Activated CD4-positive, CD25-positive, alpha-beta regulatory T cell treated with anti-CD3 and anti-CD28 coated beads, Interleukin-2, amount 50 U/mL, for 16 hours (primary cell): ENCODE measurements at places on chromosomes 13 and 19.

- DNase-seq: no peak
Measured at GRCh38 chr19:55902080-55902751, 29.9 kb downstream of the NLRP13 start.

DNA sequence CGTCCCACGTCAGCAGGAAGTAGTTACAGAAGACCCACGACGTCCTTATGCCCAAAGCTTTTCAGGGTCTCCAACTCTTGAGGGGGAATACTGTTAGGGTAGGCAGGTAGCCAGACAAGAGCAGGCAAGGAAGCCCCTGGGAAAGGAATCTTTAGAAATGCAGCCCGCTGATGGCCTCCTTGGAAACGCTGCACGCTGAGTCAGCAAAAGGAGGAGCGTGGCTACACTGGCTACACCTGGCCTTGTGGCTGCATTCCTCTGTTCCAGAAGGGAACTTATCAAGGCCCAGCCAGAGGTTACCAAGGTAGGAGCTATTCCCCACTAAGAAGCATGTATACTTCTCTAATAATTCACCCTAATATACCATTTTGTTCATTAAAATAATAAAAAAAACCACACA lies 2.0 kb downstream of the ERVV-1 start:
- no peak for DNase-seq

DNA sequence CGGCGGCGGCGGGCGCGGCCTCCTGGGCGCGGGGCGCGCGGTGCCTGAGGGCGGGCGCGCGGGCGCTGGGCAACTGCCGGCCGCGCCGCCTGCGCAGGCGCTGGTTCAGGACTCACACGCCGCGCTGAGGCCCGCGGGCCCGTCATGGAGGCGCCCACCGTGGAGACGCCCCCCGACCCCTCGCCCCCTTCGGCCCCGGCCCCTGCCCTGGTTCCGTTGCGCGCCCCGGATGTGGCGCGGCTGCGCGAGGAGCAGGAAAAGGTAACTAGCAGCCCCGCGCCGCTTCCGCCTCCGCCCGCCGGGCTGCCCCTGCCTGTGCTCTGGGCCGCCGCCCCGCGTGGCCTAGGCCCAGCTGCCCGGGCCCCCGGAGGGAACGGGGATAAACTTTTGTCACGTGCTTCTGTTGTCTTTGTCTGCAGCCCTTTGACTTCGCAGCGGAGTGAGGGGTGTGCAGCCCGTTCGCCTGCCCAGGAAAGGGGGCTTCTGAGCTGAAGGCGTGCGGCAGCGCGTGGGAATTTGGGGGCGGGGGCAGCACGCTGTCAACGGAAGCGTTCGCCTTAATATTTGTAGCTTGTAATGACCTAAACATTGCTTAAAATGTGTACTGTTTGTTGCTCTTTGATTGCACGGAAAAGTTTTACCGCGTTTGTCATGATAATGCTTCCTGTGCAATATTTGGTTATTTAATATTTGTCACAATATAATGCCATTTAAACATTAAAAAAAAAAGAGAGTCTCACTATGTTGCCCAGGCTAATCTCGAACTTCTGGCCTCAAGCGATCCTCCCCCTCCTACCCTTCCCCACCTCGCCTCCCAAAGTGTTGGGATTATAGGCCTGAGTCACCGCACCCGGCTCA lies 594 bp downstream of the URI1 start:
- peak; percentile 43 for DNase-seq

DNA sequence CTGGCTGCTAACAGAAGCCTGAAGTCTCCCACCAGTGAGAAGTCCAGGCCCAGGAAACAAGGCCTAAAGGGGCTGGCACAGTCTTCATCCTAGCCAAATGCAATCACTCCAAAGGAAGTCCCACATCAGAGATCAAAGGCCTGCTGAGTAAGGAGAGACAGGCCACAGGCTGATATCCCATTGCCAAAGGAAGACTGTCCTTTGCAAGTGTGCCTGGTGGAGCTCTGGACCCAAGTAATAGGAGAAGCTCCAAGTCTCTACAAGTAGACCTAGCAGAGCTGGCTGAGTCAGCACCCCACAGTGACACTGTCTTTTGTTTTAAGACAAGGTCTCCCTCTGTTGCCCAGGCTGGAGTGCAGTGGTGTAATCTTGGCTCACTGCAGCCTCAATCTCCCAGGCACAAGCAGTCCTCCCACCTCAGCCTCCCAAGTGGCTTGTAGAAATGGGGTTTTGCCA lies 4.5 kb downstream of the DBP start:
- DNase-seq: no peak

GRCh38 chr13:29569253-29570050 lies 26.0 kb downstream of the SLC7A1 start:
- no peak for DNase-seq

DNA sequence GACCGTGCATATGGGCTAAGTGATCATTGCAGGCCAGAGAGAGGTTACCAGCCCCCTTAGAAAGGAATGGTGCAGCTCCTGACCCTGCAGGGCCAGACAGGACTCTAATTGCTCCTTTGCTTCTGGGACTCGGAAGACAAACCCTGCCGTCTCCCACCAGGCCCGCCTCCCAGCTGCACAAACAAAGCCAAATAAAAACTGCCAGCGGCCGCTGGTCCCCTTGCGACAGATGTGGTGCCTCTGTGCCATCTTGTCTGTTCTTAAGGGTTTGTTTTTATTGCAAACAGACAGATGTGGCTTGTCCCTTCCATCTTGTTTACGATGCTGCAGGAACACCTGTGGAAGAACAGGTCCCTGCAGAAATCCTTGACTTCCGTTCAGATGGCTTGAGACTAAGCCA lies 434.4 kb upstream of the TSHZ3 start:
- no peak for DNase-seq

- no peak for DNase-seq
Measured at GRCh38 chr13:43170506-43170905, 147.1 kb downstream of the DNAJC15 start.

DNA sequence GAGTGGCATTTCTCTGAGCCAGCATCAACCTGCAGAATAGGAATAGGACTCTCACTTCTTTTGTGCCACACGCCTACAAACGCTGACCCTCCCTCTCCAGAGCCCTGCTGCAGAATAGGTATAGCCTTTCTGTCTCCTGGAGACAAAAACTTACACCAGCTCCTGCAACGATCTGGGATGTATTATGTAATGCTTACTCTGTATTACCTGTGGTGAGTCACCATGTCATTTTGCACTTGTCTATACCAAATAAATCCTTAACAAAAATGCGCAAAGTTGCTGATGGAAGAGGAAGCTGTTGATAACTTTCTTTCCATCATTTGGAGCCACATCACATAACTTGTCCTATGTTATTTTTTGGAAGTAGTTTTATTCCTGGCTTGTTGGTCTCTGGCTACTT lies 155.8 kb upstream of the FNDC3A start:
- no peak for DNase-seq

- no peak for DNase-seq
Measured at GRCh38 chr13:34591900-34592529, 350.1 kb upstream of the NBEA start.

- DNase-seq: no peak
Measured at GRCh38 chr19:17323300-17323963, 11.2 kb downstream of the ANO8 start.

GRCh38 chr13:91178099-91178498 lies 169.4 kb upstream of the MIR17HG start:
- no peak for DNase-seq

- DNase-seq: peak; percentile 15
Measured at GRCh38 chr19:33134571-33135041, 2.7 kb downstream of the WDR88 start.

DNA sequence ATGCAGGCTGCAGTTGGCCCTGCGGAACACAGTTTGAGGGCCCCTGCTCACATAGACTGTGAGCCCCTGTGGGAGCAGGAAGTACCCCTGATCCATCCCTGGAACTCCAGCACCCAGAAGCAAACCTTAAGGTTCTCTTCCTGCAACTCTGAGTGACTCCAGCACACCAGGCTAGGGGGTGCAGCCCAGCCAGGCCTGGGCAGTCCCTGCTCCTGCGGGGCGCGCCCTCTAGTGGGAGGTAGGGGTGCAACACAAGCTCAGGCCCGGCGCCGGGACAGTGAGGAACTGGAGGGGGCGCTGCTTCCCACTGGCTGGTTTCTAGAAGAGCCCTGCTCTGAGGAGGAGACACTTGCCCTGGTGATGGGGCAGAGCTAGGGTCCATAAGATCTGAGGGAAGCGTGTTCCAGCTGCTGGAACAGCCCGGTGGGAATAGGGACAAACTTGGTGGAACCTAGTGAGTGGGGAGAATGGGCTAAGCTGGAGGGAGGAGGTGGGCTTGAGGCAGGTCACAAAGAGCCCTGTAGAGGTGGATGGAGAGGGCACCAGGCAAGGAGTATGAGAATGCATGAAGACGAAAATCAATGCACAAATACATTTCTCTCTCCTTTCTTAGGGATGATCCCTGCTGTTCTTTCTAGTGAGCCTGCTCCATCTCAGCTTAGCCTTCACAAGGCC lies 5.0 kb downstream of the ZSCAN5A start:
- no peak for DNase-seq

DNA sequence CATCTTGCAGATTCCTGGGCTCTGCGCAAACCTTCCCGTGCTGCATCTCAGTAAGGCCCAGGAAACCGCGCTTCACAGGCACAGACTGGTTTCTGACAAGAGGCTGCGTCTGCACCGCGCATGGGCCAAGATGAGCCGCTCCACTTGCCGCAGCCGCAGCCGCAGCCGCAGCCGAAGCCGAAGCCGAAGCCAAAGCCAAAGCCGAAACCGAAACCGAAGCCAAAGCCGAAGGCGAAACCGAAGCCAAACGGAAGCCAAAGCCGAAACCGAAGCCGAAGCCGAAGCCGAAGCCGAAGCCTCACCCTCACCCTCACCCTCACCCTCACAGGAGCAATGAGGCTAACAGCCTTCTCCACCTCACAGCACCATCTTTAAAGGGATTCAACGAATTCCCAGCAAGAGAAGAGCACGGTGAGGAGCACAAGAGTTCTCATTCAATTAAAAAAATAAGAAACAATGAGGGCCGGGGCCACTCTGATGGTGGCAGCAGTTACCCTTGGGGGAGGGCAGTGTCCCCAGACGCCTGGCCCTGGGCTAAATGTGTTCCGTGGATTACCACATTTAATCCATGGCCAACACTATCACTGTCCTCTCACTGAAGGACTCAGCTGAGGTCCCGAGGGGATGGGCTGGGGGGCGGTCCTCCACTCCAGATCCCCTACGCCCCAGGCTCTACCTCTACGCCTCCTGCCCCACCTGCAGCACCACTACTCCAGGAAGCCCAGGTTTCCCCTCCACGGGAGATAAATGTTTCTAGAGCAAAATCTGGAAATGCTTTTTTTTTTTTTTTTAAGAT lies 29.1 kb downstream of the ZNF787 start:
- DNase-seq: no peak

DNA sequence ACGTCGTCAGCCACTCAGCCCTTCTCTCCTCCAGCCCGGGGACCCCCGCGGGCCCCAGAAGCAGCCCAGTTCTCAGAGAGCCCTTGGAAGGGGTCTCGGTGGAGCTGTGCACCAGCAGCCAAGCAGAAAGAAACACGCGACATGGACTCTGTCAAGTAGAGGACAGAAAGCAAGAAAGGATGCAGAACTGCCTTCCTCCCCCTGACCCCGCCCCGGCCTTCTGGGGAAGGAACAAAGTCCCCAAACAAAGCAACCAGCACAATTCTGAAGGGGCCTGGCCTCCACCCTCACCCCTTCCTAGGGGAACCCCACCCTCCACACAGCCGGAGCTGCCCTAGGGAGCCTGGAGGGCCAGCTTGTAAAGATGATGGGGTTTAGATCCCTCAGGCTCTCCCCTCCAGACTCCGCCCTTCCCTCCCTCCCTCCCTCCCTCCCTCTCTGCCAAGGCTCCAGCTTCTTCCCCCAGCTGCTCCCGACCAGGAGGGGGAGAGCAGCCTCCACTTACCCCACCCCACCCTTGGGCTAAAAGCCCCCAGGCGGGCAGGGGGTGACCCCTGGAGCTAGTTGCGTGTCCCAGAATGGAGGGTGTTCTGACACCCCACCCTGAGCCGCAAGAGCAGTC lies 7.8 kb downstream of the LYL1 start:
- no peak for DNase-seq

DNA sequence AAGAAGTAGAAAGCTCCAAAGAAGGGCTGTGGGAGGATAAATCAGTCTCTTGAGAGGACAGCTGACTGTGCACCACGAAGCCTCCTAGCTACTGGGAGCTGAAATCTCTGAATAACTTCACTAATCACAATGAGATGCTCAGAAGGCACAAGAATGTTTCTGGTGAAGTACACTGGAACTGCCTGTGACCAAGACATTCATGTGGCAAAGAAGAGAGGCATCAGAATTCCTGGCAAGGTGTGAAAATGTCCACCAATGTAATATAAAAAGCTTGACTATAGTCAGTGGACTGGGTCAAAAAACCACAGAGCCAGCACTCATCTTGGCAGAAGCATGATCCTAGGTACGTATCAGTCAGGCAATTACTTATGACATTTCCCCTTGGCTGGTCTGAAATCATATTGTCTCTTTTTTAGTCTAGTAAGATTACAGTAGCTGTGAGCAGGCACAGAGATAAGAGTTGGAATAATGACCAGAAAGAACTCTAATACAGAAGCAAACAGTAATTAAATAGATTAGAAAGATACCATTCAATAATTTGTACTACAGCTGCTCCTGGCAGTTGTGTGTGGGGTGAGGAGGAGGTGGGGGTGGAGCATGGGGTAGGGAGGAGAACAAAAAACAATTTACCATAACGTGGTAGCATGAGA lies 434.7 kb downstream of the DIAPH3 start:
- no peak for DNase-seq

DNA sequence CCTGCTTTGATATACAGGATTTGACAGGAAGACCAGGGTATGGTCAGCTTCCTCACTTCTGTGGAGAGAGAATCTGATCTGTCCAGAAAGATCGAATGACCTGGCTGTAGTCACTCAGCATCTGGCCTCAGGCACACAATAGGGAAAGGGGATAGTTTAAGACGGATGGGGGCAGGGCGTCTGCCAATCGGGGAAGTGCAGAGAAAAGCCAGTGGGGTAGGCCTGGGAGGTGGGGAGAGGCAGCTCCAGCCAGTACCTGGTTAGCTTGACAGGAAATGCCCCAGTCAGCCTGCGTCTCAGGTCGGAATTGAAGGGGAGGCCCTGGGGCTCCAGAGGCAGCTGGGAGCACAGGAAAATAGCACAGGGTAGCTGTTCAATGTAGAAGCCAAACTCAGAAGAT lies 12.4 kb downstream of the ZNF444 start:
- no peak for DNase-seq

GRCh38 chr19:23366437-23366836 lies 28.8 kb downstream of the ZNF91 start:
- no peak for DNase-seq

GRCh38 chr13:28010046-28010445 lies 21.6 kb upstream of the URAD start:
- no peak for DNase-seq

DNA sequence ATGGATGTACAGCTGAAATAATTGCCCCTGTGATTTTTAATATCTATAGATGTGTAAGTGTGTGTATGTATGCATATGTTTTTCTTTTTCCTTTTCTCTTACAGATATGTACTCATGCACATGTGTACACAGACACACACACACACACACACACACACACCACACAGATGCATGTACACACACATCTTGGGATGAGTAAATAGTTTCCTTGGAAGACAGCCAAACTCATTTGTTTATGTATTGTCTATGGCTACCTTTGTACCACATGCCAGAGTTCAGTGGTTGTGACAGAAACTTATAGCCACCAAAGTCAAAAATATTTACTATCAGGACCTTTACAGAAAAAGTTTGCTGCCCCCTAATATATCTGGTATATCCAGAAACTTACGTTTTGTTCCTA lies 192.6 kb downstream of the MAB21L1 start:
- DNase-seq: no peak

- DNase-seq: no peak
Measured at GRCh38 chr13:42040730-42041010, 7.8 kb upstream of the DGKH start.
